GM12864 (cell line): ENCODE measurements at places on chromosomes 12 and 14.

- DNase-seq: no peak
Observed at GRCh38 chr12:82329508-82329907, 28.7 kb downstream of the CCDC59 start.

- no peak for DNase-seq
Observed at GRCh38 chr14:100525615-100526014, 61.6 kb downstream of the BEGAIN start.

DNA sequence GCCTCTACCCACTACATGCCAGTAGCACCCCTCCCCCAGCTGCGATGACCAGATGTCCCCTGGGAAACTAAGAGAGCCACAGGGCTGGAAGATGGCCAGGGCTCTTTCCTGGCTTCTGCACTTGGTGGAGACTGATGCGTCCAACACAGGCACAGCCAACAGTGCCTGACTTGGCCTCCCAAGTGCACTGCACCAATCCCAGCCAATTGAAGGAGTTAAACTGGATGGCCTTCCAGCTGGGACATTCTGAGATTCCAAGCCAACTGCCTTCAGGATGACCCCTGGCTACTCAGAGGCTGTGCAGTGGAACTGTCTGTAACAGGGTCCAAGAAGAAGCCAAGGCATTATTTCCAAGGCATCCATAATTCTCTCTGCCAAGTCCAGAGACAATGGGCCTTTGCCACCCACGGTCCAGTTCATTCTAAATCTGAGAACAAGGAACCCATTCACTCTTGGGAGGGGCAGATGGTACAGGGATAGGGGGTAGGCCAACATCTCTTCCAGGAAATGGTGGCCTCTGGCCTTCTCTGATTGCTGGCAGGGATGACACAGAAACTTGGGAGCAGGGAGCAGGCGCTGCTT is 35.2 kb downstream of the PRIMA1 start:
- DNase-seq: no peak

- DNase-seq: no peak
Observed at GRCh38 chr14:21525571-21525961, 580 bp downstream of the SALL2 start.

DNA sequence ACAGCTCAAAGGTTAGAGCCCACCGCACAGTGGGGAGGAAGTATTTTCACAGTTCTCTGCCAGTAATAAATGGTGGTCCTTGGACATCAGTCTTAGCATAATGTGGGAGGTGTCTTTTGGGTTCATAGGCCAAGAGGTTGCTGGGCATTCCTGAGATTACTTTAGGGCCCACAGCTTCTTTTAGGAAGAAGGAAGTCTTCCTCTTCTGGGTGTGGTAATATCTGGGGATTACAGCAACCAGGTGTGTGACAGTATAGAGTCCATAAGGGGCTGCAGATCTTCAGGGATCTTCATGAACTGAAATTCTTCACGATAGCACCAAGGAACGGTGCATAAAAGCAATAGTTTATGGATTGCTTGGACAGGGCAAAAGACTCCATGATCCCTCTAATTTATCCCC is 56.2 kb upstream of the PTGR2 start:
- no peak for DNase-seq

DNA sequence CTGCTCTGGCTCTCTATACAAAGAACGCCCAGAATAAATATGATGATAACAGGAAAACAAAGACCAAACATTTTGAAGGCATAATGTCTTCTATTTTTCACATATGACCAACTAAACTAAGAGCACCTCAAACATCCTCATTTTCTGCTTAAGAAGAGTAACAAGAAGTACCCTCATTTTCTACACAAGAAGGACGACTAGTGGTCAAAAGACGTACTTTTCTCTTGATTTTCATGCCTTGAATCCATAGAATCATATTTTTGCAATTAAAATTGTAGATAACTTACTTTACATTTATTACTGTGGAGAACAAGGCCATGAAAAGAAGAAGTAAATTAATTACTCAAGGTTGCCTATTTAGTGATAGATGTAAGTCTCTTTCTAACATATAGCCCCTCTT is 358.6 kb downstream of the DUSP6 start:
- DNase-seq: peak; percentile 4

DNA sequence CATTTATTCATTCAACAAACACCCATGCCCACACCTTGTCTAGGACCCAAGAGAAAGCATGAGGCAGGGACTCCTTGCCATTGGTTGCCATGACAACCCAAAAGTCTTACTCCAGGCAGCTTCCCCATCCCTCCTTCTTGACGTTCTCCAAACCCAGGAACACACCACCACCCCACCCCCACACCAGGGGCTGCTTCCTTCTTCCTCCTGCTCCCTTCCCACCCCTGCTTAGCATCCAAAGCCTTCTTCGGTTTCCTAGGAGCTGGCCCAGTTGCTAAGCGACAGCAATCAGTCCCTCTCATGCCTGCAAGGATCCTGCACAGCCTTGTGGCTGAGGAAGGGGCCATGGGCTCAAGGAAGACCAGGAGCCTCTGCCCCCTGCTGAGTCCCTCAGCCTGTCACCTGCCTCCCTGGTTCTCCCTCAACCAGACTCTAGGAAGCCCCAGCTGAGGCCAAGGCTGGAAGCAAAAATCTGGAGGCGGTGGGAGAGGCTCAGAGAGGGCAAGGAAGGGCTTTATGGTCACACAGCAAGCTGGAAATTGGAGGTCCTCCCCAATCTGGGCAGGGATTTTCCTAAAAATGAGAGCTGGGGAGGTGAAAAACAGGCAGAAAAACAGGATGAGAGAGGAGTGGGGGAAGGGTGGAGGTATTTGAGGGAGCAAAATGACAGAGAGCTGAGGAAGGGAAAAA is 15.4 kb downstream of the RASAL1 start:
- no peak for DNase-seq

DNA sequence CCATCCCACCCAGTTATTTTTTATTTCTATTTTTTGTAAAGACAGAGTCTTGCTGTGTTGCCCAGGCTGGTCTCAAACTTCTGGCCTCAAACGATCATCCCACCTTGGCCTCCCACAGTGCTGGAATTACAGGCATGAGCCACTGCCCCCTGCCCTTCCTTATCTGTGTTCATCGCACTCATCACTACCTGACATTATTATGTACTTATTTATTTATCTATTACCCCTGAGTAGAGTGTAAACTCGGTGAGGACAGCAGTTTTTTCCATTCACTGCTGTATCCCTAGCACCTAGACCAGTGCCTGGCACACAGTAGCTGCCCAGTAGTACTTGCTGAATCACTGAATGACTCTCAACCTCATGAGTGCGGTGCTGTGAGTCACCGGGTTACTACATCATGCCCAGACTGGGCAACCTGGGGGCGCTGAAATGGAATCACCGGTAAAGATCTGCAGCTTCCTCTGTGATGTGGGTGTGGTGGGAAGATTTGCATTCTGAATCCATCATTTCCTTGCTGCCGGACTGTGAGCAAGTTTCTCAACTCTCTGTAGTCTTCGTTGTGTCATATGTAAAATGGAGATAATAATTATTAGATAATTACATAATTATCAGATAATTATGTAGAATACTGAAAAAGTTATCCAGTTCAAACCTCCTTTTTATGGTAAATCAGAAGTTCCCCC is 81.9 kb upstream of the USP44 start:
- DNase-seq: no peak

DNA sequence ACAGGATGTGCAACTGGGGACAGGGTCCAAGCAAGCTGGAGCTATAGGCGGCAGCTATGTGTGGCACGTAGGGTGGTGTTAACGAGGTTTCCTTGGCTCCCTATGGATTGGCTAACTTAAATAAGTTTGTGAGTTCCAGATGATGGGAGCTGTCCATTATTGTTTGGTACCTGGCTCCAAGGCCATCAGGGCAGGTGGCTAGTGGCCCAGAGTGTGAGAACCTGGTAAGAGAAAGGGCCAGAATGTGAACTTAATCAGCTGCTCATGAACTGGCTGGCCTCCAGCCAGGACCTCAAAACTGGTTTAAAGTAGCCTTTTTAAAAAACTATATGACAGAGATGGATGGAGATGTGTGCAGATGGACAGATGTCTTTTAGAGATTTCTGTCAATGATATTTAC is 1.5 kb upstream of the BDKRB2 start:
- DNase-seq: no peak

GRCh38 chr14:93970965-93971634 is 5.3 kb downstream of the ASB2 start:
- peak; percentile 66 for DNase-seq

- no peak for DNase-seq
Observed at GRCh38 chr12:21809100-21809499, 34.6 kb upstream of the KCNJ8 start.

GRCh38 chr14:53035336-53036210 is 84.7 kb upstream of the FERMT2 start:
- no peak for DNase-seq

DNA sequence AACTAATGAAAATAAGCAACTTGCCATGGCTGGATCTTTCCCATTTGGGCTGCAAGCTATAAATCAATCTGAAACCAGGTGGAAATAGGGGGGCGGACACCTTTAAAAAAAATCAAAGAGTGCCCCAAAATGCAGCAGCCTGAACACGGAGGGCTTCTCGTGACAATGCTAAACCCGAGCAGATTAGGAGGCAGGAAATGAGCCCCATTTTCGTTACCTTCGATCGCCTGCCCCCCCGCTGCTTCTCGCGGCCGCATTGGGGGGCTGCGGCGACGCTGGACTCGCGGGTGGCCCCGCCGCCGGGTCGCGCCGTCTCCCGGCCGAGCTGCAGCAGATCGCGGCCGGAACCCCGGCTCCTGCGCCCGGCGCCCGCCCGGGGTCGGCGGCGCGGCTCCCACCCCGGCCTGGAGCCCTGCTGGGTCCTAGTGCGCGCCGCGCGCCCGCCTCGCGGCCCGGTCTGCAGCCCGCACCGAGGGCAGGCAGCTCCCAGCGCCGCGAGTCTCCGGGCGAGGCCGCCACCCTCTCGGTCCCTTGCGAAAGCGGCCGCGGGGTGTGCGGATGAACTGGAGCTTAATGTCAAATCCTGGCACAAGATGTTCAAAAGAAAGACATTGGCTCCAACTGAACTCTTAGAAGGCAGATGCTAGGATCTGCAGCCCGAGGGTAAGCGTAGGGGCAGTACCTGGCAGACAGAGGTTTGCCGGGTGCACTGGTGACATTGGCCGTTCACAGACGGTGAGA is 201.9 kb upstream of the FOXN3 start:
- DNase-seq: peak; percentile 31

GRCh38 chr12:1161197-1161596 is 170.2 kb downstream of the ERC1 start:
- DNase-seq: no peak

GRCh38 chr14:34496679-34497513 is 34.9 kb upstream of the SPTSSA start:
- no peak for DNase-seq

- no peak for DNase-seq
Observed at GRCh38 chr14:68331991-68332390, 460.9 kb downstream of the ZFP36L1 start.
